NCI-H345 (cell line): ENCODE measurements at places on chromosomes 13 and 19.

GRCh38 chr13:50015258-50015657 lies at the start of gene KCNRG:
Gene KCNRG, plus strand, starts transcription at chr13:50015444. Its CDS starts 50 bp downstream, at chr13:50015494.
- DNase-seq = no peak

- DNase-seq = no peak
Observed at GRCh38 chr13:113488283-113488682, 2.2 kb downstream of the DCUN1D2 start.

DNA sequence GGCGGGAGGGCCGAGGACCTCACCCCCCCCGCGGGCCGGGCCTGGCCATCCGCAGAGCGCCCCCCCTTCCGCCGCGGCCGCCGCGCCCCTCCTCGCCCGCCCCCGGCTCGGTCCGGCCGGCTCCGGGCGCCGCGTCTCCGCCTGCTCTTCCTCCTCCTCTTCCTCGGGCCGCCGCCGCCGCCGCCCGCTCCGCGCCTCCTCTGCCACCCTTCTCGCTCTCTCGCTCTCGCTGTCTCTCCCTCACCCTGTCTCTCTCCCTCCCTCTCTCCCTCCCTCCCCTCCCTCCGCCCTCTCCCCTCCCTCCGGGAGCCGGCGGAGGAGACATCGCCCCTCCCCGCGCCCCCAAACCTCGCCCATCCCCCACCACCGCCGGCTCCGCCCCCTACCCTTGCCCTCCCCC lies at the start of gene SHANK1:
SHANK1 (minus strand) TSS at position 237 of the 400 bp plus-strand sequence. CDS start 2,883 bp downstream, outside the sequence.
- no peak for DNase-seq

- DNase-seq = no peak
Observed at GRCh38 chr19:19873381-19873780, 7.7 kb downstream of the ZNF253 start.

DNA sequence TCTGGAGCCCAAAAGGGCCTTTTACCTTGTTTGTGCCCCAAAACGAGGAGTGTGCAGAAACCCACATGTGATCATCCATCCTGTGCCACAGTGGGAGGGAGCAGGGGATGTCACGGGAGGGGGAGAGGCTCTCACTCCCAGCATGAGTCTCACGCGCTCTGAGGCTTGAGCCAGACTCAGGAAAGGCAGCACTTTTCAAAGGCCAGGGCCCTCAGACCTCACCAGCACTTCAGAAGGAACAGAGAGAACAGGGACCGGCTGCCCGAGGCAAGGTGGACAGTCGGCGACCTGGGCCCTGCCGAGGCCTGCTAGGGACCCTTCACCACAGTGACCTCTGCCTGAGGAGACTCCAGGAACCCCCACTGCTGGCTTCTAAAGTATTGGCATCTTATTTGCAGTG lies 71.7 kb upstream of the WASF3 start:
- DNase-seq = no peak

- DNase-seq = no peak
Observed at GRCh38 chr13:36872621-36873020, 47.4 kb downstream of the SMAD9 start.

DNA sequence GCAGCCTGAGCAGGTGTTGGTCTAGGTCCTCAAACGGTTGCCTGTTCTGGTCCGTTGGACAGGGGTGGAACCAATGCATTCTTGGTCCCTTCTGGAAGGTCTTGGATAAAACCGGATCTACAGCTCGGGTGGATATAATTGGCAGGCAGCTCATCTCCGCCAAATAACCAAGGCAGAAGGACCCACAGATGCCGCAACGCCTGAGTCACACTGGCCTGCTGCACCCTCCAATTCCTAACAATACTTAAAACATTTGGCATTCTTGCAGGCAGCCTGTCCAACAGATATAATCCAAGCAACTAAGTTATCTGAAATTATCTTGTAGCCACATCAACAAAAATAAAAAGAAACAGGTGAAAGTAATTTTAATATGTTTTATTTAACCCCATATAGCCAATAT lies 59.0 kb upstream of the FGF14 start:
- DNase-seq = no peak

GRCh38 chr13:61246351-61246750 lies 169.3 kb downstream of the PCDH20 start:
- no peak for DNase-seq

- DNase-seq = no peak
Observed at GRCh38 chr19:10961073-10961860, 437 bp downstream of the SMARCA4 start.

DNA sequence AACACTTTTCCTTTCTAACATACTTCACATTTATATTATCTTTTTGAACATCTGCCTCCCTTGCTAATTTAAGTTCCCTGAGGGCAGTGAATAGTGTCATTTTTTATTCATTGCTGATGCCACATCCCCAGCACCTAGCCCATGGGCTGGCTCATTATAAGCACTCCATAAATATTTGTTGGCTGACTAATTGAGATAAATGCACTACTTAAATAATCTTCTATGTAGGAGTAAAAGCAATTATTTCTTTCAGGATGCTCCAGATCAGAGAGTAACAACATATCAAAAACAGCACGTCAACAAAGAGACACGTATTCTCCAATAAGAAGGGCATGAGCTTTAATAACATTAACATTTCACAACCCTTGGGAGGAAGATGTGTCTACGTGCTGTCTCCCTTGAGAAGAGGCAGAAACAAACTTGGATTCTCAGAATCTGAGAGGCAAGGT lies 228.2 kb downstream of the LHFPL6 start:
- no peak for DNase-seq
